ENCODE measurements at places on chromosomes 16 and 17. TPM values are rescaled to one million over a fixed set of nuclear protein-coding genes. Genes with fewer than 3 reads are reported as not detected.

- no peak for DNase-seq
Observed at GRCh38 chr16:65546353-65546791, 424.5 kb upstream of the CDH11 start.

DNA sequence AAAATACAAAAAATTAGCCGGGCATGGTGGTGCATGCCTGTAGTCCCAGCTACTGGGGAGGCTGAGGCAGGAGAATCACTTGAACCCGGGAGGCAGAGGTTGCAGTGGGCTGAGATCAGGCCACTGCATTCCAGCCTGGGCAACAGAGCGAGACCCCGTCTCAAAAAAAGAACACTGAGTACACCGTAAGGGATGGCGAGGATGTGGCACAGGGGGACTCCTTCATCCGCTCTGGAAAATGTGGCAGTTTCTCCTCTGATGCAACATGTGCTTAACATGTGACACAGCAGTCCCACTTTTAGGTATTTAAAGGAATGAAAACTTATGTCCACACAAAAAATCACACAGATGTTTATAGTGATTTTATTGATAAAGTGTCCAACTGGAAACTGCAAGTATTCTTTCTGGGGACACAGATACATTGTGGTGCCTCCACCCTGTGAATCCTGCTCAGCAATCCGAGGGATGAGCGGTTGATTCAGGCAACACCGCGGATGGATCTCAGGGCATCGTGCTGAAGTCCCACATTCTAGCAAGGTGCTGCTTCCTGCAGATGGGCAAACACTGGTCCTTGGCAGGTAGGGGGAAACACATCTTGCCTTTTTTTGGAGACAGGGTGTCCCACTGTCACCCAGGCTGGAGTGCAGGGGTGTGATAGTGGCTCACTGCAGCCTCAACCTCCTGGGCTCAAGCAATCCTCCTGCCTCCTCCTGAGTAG, 3.5 kb upstream of the C16orf95 start:
- DNase-seq, result no peak

DNA sequence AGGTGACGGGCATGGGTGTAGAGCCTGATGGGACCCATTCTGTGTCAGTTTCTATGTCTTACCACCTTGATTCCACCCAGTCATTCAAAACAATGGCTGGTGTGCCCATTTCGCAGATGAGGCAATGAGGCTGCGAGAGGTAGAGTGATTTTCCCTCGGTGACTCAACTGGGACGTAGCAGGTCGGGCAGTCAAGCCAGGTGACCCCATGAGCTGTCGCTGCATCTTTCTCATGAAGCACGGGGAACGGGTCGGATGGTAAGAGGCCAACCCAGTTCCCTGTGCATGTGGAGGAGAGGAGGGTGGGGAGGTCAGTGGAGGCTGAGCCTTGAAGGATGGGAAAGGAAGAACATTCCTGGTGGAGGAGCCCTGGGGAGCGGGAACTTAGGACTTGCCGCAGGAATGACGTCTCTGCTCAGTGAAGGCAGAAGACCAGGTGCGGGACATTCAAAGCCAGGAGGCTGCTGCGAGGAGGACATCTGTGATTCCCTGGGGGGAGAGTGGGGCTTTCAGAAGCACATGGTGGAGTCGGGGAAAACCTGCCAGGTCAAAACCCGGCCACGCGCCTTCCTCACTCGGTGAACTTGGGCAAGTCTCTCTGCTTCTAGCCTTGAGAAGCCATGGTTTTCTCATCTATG, 1.1 kb downstream of the IL21R start:
- DNase-seq, result peak; percentile 57

- DNase-seq, result no peak
Observed at GRCh38 chr17:38322156-38322779, 21.5 kb downstream of the GPR179 start.

DNA sequence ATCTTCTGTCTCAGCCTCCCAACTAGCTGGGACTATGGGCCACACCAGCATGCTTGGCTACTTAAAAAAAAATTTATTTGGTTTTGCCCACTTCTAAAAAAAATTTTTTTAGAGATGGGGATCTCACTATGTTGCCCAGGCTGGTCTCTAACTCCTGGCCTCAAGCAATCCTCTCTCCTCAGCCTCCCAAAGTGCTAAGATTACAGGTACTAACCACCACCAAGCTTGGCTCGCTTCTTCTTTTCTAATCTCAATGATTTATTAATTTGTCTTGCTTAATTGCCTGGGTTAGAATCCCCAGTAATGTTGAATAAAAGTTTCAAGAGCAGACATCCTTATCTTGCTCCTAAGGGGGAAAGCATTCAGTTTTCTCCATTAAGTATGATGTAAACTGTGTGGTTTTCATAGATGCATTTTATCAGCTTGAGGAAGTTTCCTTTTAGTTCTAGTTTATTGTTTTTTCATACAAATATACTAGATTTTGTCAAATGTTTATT, 65.8 kb upstream of the NACA2 start:
- no peak for DNase-seq

Gene CBFA2T3
- total RNA-seq, result 2.0 TPM

Gene MMP25
- 0.11 TPM for total RNA-seq

DNA sequence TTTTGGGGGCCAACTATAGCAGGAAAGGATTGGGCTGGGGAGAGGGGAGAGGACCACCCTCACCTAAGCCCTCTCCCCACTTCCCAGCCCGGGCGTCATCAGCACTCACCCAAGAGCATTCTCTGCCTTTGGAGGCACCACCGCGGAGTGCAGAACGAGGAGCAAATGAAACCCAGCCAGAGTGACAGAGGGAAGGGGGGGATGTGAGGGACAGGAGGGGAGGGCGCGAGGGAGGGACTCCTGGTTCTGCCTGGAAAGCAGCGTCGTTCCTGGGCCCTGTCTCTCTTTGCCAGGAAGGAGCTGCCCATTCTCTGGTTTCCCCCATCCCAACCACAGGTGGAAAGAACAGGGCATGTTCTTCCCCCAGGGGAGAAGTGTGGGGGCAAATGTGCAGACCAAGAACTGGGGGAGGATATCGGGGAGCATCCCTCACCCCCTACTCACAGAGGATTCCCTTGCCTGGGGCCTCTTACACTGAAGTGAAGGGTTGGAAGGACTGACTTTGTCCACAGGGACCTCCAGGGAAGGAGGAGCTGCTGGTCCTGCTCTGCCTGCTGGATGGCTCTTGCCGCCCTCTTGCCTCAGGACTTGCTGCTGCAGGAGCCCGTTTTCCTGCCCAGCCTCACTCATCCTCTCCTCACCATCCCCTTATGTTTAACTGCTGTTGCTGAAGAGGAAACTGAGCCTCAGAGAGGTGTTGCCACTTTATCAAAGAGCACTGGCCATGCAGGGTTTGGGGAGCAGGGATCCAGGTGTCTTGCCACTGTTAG, 3.5 kb upstream of the C17orf113 start:
- DNase-seq, result no peak

GRCh38 chr17:66963909-66964771, at the start of gene CACNG4:
Gene CACNG4, plus strand, starts transcription at chr17:66964707. Its CDS starts 205 bp downstream, at chr17:66964912.
- DNase-seq, result no peak

DNA sequence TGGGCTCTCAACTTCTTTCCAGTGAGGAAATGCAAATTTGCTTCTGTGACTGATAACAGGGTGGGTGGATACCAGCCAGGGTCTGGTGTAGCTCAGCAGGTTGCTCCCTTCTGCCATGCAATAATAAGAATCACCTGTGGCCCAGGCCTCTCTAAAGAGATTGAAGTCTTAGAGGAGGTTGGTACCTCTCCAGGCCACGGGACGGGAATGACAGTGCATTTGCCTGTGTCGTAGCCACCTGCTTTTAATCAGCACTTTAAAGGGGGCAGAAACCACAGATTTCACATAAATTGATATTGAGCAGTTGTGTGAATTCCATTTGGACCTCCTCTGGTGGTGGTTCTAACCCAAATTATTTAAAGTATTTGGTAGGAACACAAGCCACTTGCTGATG, 246.9 kb downstream of the PRKCA start:
- no peak for DNase-seq

DNA sequence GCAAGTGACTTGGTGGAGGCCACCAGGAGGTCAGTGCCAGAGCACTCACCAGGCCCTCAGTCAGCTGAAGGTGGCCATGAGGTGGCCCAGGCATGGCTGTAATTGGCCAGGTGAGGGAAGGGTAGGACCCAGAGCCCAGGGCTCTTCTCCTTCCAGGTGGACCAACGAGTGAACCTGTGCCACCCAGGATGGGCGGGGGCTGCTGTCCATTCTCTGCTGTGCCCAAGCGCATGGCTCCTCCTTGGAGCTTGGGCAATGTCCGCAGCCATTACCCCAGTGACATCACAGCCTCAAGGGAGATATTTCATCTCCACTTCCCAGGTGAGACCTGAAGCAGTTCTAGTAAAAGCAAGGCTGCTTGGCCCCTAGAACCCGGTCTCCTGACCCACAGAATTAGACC, 303.0 kb upstream of the FOXF1 start:
- DNase-seq, result no peak

Gene CHRNE
- 0.13 TPM for total RNA-seq

DNA sequence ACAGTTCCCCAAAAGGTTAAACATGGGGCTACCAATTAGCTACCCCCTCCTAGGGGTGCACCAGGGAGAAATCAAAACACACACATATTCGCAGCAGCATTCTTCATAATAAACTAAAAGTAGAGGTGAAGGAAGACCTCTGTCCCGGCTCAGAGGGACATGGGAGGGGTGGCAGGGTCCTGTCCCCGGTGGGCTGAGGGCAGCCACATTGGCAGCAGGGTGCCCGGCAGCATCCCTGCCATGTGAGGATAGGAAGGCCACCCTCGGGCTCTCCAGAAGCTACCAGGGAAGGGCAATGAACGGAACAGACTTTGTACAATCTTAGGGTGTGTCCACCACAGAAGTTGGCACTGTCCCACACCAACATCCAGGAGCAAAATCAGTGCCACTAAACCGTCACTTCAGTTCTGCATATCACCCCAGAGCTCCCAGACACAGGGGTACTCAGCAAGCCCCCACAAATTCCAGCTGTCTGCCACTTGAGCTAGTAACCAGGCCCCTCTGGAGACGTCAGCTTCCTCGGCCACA, 3.1 kb upstream of the DNAH17 start:
- DNase-seq, result no peak

- DNase-seq, result no peak
Observed at GRCh38 chr17:51540151-51540550, 279.8 kb downstream of the UTP18 start.

Gene LUC7L
- total RNA-seq, result 60.6 TPM

Gene MRM3
- 23.6 TPM for total RNA-seq

Gene KRT25
- not detected for total RNA-seq

DNA sequence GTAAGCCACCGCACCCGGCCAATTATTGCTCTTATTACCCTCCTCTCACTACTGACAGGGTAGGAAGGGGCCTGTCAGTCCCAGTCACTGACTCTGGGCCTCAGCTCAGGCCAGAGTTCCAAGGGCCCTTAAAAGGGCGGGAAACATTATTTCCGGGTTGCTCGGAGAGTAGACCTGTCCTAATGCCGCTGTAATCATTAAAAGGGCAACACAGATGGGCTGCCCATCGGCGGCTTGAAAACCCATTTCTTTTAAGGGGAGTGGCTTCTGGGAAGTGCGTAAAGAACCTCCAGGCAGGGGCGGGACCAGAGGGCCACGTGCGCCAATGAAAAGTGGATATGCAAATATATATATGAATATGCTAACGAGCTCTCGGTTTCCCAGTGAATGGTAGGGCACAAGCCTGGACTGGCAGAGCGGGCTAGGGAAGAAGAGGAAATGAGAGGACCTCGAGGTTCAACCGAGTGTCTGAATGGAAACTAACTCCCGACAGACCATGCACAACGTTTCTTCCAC, 26.6 kb downstream of the PIPOX start:
- no peak for DNase-seq

DNA sequence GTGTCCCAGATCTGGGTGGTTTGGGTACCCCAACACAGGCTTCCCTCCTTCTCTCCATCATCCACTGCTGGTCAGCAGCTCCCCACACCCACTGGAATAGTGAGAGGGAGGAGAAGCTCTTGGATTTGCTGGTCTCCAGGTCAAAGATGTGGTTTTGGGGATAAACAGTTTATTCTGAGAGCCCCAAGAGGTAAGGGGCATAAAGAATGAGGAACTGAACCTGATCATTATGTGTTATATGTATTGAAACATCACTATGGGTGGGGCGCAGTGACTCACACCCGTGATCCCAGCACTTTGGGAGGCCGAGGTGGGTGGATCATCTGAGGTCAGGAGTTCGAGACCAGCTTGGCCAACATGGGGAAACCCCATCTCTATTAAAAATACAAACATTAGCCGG, 3.9 kb downstream of the DPEP2 start:
- DNase-seq, result no peak

Gene CDH15
- total RNA-seq, result under 0.01 TPM

- no peak for DNase-seq
Observed at GRCh38 chr16:73447846-73448245, 399.9 kb upstream of the ZFHX3 start.

GRCh38 chr17:38720941-38721340, 9.2 kb upstream of the CISD3 start:
- DNase-seq, result no peak

Gene PRSS33
- not detected for total RNA-seq

GRCh38 chr16:27571433-27572326, 21.7 kb downstream of the KATNIP start:
- DNase-seq, result no peak

DNA sequence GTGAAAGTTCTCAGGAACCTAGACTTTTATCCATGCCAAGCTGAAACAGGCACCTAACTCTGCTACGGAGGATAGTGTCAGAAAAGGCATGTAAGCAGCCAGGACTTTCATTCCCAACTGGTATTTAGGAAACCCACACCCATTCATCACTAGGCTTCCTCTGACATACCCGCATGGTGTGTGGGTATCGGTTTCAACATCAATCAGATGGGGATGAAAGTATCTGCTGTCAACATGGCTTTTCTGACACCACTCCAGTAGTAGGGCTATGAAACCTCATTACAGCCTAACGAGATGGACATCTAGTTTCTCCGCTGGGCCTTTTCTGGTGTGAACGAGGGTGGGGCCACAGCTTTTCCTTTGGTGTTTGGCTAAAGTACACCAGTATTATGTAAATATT, 1178.3 kb downstream of the CDH11 start:
- DNase-seq, result no peak

DNA sequence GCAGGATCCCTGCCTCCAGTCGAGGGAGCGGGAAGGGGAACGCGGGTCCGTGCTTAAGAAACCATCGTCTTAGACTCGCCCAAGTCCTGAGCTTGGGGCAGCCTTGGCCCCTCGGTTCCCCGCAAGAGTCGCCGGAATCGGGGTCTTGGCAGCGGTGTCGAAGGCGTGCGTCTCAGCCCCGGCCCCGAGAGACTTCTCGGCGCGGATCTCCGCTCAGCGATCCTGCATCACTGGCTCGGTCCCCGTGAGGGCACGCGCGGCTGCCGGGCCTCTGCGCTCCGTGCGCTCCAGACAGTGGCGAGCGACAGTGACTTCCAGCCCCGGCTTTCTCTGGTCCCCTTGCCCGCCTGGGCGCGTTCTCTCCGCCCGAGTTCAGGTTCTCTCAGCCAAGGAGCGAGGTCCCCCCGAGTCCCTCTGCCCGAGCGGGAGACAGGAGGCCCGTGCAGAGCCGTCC, 380 bp downstream of the HS3ST3A1 start:
- no peak for DNase-seq

DNA sequence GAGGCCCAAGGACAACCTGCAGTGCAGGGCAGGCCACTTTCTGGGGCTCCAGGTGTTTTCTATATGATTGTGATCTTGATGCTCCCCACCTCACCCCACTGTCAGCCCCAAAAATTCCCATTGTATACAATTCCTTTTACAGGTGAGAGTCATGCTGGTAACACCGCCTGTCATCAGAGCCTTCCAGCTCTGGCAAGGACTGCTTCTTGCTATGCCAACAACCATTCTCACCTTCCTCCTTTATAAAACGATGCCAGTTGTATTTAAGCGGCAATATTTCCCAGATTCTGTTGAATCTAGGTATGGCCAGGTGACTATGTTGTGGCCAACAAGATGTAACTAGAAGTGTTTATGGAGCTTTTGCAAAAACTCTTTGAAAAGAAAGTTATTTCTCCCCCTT, 30.4 kb upstream of the CALB2 start:
- no peak for DNase-seq

GRCh38 chr16:30750876-30751465, 2.7 kb downstream of the PHKG2 start:
- no peak for DNase-seq
